ENCODE measurements at places on chromosomes 5 and 9. TPM values are rescaled to one million over a fixed set of nuclear protein-coding genes. Genes with fewer than 3 reads are reported as not detected.

Gene STC2
- total RNA-seq = 2.1 TPM

Gene LTC4S
- 1.0 TPM for total RNA-seq

Gene PTGDS
- total RNA-seq = 0.49 TPM

Gene CNTNAP3
- not detected for total RNA-seq

Gene TAS2R1
- total RNA-seq = not detected

DNA sequence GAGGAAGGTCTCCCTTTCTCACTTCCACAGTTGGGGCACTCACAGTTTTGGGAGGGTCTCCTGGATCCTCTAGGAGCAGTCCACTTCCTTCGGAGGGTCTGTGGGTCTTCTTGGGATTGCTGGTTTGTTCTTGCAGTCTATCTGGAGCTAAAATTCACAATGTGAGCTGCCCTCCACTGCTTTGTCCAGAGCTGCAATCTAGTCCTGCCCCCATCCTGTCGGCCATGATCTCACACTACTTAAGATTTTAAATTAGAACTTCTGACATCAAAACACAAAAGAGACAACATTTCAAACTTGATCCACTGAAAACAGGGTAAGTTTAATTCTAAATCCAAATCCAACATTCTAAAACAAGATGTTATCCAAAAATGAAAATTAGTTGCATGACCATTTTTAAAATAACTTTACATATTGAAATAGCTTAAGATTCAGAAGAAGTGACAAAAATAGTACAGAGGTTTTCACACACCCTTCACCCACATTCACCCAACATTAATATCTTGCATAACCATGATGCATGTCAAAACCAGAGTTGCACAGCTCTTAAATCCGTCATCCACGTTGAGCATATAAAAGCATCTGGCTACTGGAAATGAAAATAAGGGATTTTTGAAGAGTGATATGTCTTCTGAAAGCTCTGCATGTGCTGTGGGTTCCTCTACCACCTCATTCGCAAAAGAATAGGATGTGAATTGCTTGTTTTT is 113.7 kb upstream of the EPB41L4A start:
- H3K27ac ChIP-seq = no peak overlapping the region
- H3K36me3 ChIP-seq = no peaks in the 10 kb centered on the region

- no peak overlapping the region for H3K4me3 ChIP-seq
- peaks cover 6% of the 10 kb centered on the region for H3K27me3 ChIP-seq
- no peak overlapping the region for H3K27ac ChIP-seq
- no peaks in the 10 kb centered on the region for H3K36me3 ChIP-seq
- DNase-seq = no peak
These were observed 6.6 kb downstream of the SAXO1 start for GRCh38 chr9:19026375-19026774.

GRCh38 chr9:127887792-127888191 is 10.3 kb upstream of the AK1 start:
- peaks cover 34% of the 10 kb centered on the region for H3K36me3 ChIP-seq
- H3K4me1 ChIP-seq = no peaks in the 10 kb centered on the region
- H3K27ac ChIP-seq = no peak overlapping the region
- DNase-seq = no peak
- no peak overlapping the region for H3K4me3 ChIP-seq
- H3K27me3 ChIP-seq = no peaks in the 10 kb centered on the region

GRCh38 chr9:72596451-72597180 is 75.2 kb downstream of the TMC1 start:
- no peaks in the 10 kb centered on the region for H3K36me3 ChIP-seq
- no peaks in the 10 kb centered on the region for H3K27me3 ChIP-seq
- H3K4me1 ChIP-seq = no peaks in the 10 kb centered on the region
- H3K4me3 ChIP-seq = no peak overlapping the region

DNA sequence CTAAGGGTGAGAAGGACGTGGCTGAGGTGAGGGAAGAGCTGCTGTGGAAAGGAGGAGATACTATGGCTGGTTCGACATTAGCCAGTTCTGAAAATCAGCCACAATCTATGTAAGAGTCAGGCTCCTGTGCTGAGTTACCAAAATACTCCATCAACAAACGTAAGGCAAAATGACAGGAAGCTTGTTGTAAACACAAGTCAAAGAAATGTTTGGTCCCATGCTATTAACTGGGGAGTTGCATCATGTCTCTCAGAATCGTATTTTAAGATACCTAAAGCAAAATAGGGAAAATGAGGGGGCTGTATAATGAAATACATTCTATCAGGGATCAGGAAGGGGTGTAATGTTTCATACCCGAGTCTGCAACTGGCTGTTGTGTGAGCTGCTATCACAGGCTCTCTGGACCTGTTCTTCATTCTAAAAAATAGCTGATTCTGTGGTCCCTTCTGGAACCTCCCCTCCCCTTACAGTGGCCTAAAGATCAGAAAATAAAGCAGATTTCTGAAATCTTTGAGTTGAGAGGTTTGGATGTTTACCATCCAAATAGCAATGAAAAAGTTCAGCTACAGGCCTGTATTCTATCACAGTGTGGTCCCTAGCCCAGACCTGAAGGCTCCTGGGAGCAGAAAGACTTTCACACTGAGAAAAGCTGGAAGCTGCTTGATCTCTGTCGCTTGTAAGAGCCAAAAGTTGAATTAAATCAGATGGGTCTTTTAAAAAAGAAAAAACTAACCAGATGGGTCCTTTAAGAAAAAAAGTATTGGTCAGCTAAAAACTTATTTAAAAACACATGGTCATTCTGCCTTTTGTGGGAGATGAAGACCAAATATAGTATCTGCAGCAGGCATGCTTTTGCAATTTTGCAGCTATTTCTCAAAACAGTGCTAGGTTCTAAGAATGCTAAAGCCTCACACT is 97.8 kb upstream of the SMC5 start:
- H3K36me3 ChIP-seq = no peaks in the 10 kb centered on the region
- DNase-seq = no peak
- no peaks in the 10 kb centered on the region for H3K27me3 ChIP-seq
- no peaks in the 10 kb centered on the region for H3K4me1 ChIP-seq

DNA sequence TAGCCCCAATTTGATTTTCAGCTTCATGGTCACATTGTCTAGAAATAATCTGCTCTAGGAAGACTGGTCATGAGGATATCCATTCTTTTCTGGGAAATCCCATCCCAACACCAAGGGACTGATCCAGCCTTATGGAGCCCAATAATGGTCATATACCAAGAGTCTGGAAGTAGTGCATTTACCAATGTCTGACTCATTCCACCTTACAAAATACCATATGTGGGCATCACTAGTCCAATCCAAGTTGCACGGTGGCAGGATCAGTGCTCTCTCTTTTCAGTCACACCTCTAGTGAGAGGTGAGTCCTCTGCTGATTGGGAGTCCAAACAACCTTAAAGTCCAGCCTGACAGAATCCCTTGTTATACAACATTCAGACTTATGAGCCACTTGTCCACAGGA is 73.7 kb downstream of the FEM1C start:
- DNase-seq = no peak
- no peaks in the 10 kb centered on the region for H3K36me3 ChIP-seq
- H3K4me3 ChIP-seq = no peak overlapping the region
- H3K27me3 ChIP-seq = no peaks in the 10 kb centered on the region
- no peaks in the 10 kb centered on the region for H3K4me1 ChIP-seq
- no peak overlapping the region for H3K27ac ChIP-seq

GRCh38 chr5:142874540-142874939 is 104.4 kb downstream of the ARHGAP26 start:
- H3K27me3 ChIP-seq = no peaks in the 10 kb centered on the region
- DNase-seq = no peak

GRCh38 chr5:62134811-62135210 is 171.2 kb upstream of the KIF2A start:
- no peak for DNase-seq
- H3K4me1 ChIP-seq = no peaks in the 10 kb centered on the region
- H3K27ac ChIP-seq = no peak overlapping the region
- no peaks in the 10 kb centered on the region for H3K27me3 ChIP-seq

DNA sequence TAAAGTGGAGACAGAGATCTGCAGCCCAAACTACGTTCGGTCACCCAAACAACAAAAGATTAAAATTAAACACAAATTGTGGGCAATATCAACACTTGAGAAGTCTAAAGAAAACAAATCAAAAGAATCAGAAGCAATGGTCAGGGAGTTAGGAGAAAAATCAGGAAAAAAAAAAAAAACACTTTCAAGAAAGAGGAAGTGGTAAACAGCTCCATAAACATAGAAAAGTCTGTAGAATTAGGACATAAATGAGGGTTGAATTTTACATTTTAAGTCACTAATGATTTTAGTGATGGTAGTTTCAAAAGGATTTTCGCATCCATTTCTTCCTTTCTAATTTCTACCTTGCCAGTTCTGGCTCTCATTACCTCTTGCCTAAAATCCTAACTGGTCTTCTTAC is 10.1 kb downstream of the RNF145 start:
- DNase-seq = no peak
- peaks cover 5% of the 10 kb centered on the region for H3K36me3 ChIP-seq
- no peak overlapping the region for H3K4me3 ChIP-seq

DNA sequence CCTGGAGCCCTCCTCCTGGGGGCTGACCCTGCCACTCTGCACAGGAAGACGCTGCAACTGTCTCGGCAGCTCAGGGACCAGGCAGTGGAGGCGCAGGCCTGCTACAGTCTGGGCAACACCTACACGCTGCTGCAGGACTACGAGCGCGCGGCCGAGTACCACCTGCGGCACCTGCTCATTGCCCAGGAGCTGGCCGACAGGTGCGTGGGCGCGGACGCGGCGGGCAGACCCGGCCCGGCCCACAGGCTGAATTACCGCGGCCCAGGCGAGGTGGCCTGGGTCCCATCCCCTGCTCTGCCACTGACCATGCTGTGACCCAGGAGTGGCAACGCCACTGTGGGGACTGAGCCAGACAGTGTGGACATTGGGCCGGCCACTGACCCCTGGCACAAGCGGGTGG is 11.2 kb downstream of the GPSM1 start:
- no peaks in the 10 kb centered on the region for H3K36me3 ChIP-seq
- no peak for DNase-seq
- no peaks in the 10 kb centered on the region for H3K4me1 ChIP-seq
- H3K4me3 ChIP-seq = no peak overlapping the region
- H3K27me3 ChIP-seq = no peaks in the 10 kb centered on the region

DNA sequence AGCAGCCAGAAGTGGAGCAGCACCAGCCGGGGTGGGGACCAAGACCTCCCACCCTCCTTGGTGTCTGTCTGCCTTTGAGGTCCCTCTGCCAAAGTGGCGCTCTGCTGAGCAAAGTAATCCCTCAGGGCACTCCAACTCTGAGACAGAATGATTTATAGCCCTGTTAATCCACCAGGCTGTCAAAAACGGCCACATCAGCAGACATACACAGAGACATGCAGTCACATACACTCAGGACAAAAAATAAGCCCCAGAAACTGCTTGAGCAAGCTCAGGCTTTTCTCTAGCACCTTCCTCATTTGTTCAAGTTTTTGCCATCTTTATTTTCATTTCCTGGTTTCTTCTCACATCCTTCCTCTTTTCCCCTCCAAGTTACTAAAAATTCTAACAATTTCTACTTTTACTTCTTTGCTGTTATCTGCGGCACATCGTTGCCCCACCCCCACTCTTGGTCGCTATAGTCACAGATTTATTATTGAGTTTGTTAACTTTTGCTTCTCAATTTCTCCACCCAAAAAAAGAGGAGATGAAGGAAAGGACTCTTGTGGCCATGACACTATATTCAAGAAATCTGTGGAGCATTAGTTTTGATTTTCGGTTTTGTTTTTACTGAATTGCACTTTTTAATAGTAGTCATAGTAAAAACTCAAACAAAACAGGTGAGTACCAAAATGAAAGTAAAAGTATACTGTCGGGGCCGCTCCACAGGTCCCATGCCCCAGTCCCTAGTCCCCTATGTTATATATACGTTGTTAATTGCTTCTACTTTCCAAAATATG is 17.4 kb upstream of the ADRB2 start:
- DNase-seq = peak; percentile 56
- no peaks in the 10 kb centered on the region for H3K36me3 ChIP-seq
- H3K4me3 ChIP-seq = peak overlapping the region; percentile 75
- H3K27me3 ChIP-seq = no peaks in the 10 kb centered on the region

DNA sequence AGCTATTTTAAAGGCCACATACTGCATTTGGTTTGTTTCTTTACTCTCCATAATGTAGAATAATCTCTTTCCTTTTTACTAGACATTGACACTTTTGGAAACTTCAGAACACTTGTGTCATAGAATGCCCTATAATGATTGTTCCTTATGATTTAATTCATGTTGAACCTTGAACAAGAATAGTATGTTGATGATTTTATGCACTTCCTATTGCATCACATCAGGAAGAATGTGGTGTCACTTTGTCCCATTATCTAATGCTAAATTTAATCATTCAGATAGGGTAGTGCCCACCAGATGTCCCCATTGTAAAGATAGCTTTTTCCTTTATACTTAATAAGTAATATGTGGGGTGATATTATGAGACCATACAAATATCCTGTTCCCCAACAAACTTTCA is 19.4 kb upstream of the DEPDC1B start:
- H3K4me3 ChIP-seq = no peak overlapping the region
- DNase-seq = no peak
- H3K36me3 ChIP-seq = no peaks in the 10 kb centered on the region
- no peak overlapping the region for H3K27ac ChIP-seq
- no peaks in the 10 kb centered on the region for H3K4me1 ChIP-seq
- H3K27me3 ChIP-seq = no peaks in the 10 kb centered on the region

DNA sequence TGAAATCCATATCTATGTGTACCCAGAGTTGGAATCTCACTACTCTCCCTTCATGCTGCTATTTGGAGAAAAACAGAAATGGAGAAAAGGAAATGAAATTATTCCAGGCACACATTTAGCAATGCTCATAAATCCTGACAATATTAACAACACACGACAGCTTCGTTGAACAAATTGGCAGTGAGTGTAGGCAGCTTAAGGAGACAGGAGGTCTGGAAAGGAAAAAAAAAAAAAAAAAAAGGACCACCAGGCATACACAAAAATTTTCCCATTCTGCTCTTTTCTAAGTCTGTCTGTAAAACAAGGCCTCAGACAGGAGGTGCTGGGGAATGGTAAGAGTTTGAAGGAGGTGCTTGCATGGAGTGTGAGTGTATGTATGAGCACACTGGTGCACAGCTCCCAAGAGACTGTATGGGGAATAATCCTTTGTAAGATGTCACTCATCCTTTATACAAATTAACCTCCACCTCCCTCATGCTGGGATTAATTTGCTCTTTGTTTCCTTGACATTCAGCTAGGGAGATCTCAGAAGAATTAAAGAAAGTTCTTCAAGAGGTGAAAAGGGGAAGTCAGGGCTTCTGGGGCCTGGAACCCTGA is 78.9 kb downstream of the ASTN2 start:
- H3K27me3 ChIP-seq = no peaks in the 10 kb centered on the region
- no peak overlapping the region for H3K4me3 ChIP-seq
- no peak overlapping the region for H3K27ac ChIP-seq
- no peaks in the 10 kb centered on the region for H3K4me1 ChIP-seq
- DNase-seq = no peak

DNA sequence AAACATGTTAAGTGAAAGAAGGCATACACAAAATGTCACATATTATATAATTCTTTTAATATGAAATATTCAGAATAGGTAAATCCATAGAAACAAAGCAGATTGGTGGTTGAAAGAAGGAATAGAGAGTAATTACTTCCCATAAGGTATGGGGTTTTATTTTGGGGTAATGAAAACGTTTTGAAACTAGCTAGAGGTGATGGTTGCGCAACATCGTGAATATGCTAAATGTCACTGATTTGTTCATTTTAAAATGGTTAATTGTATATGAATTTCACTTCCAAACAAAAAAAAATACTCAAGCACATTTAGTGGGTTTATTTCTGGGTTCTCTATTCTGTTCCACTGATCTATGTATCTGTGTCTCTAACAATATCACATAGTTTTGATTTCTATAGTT is 12.0 kb upstream of the FSTL4 start:
- no peaks in the 10 kb centered on the region for H3K27me3 ChIP-seq
- DNase-seq = no peak
- no peak overlapping the region for H3K4me3 ChIP-seq
- H3K27ac ChIP-seq = no peak overlapping the region

GRCh38 chr9:13186091-13186490 is 93.4 kb downstream of the MPDZ start:
- no peaks in the 10 kb centered on the region for H3K4me1 ChIP-seq
- no peaks in the 10 kb centered on the region for H3K27me3 ChIP-seq
- no peak overlapping the region for H3K4me3 ChIP-seq
- DNase-seq = no peak

Data from CD8-positive, alpha-beta memory T cell (primary cell).